T follicular helper cell (primary cell): ENCODE measurements at places on chromosomes 7 and 10.

GRCh38 chr10:126187399-126187798 lies 200.9 kb downstream of the ADAM12 start:
- no peak for DNase-seq

DNA sequence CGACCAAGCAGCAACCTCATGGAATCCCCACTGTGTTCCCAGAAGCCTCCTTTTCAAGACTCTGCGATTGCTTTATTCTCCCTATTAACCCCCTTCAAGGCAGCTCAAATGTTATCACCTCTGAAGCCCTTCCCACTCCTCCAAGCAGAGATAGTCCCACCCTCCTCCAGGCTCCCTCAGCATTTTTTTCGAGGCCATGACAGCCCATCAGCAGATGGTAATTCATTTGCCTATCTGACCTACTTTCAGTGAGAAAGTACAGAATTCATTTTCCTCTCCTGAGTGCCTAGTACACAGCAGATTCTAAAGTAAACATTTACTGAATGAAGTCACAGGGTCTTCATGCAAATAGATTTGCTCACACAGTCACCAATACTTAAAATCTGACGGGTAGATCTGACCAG lies 47.8 kb downstream of the HERPUD2 start:
- DNase-seq: no peak

- DNase-seq: no peak
Measured at GRCh38 chr10:110539091-110539490, 28.4 kb upstream of the SMC3 start.

GRCh38 chr7:129832701-129833227 lies 120.0 kb downstream of the UBE2H start:
- DNase-seq: no peak

DNA sequence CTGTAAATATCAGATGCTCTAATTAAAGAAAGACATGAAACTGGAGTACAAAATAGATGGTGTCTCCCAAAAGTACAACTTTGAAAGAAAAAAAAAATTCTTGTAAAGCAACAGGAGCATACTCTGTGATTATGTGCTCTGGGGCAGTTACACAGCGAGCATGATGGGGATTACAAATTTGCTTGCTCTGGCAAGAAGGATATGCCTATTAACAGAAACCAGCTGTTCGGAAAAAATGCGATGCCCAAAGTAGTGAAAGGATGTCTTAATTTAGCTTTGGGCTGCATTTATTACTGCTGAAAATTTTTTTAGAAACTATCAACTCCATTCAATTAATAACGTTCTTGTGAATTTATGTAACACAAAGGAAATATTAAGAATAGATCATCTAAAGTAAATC lies 256.9 kb upstream of the TPK1 start:
- no peak for DNase-seq

DNA sequence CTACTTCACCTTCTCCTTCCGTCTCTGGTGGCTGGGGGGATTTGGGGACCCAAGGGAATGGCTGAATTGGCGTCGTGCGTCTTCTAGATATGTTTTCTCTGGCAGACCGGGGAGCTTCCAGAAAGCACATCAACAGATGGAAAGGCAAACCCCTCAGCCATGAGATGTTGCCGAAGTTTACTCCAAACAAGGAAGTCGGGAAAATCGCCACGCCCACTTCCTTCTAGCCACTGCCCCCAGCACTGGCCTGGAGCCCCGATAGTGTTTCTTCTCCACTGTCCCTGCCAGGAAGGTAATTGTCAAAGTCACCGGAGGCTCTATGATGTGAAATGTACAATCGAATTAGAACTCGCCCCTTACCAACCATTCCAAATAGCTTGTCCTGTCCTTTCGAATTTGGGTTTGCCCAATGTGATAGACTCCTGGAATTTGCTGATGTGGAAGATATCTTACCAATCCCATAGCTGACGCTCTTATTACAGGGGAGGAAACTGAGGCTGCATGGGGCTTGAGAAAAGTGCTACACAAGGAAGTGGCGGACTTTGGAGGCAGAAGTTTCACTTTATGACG lies 191.0 kb downstream of the LSM5 start:
- no peak for DNase-seq

DNA sequence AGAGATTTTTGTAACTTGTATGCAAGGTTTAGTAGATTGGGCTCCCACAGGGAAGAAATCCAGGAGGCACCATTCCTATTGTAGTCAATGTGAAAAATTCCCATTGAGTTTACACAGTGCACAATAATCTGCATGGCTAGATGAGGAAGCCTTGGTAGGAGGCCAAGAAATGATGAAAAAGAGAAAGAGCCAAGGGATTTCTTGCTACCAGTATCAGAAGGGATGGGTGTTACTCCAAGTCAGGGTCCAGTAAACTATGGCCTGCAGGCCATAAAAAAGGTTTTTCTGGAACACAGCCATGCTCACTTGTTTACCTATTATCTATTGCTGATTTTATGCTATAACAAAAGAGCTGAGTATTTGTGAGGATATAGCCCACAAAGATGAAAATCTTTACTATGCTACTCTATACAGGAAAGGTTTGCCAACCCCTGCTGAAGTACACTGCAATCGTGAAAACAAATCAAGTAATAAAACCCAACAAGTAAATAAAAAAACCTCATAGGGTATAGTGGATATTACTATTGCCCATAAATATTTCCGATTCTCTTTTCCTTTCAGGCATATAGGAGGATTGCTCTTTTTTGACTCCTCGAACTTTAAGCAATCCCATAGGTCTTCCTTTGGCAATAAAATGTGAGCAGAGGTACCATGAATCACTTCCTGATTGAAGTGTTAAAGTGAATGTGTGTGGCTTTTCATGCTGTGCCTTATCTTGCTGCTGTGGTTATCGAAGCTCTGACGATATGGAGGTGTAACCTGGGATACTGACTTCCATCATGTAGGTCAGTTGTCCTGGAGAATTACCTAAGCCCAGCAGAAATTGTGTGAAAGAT lies 256.3 kb upstream of the MAGI2 start:
- DNase-seq: no peak

DNA sequence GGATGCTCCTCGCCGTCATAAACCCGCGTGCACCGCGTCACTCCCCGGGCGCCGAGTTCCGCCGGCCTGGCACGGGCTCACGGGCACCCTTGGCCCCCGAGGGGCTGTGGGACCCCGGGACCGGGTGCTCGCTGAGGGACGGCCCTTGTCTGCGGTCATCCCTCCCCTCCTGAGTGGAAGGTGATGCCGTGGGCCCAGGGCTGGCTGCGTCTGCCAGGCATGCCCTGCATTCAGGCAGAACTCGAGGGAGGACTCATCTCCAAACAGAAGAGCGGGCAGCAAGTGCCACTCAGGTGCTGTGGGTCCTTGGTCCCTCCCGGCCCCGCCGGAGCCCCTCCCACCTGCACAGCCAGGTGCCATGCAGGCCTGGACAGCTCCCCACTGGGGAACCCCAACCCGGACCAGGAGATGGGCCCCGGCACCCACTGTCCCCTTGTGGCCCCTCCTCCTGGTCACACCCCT lies 61.3 kb downstream of the UNCX start:
- no peak for DNase-seq

GRCh38 chr10:113132591-113133121 lies 182.6 kb downstream of the TCF7L2 start:
- no peak for DNase-seq

- no peak for DNase-seq
Measured at GRCh38 chr10:22693371-22693784, 21.0 kb downstream of the PIP4K2A start.

DNA sequence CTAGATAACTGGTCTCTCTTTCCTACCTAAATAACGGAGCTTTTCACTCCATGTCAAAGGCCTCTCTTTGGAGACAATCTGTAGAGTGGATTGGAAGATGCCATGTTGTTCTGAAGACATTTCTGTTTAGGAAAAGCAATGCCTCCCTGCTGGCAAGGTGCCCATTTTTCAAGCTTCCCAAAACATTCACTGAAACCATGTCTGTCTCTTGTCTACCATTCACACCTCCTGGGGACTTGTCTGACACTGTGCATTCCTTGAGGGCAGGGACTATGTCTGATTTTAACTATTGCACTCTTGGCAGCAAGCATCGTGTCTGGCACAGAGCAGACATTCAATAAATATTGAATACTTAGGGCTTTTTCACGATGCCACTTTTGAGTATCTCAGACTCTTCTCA lies 528.9 kb upstream of the NRP1 start:
- no peak for DNase-seq

DNA sequence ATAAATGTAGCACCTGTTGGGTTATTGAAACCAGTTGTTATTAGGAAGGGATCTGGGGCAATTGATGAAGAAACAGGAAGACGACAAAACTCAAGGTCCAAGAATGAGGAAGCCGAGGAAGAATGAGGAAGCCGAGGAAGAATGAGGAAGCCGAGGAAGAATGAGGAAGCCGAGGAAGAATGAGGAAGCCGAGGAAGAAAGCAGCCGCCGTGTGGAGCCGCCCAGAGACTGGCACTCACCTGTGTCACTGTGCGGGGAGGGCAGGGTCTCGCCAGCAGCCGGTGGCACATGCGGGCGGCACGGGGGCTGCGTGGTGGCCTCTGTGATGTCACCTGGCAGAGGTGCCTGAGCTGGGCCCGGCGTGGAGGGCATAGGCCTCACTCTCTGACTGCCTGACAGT lies 71.1 kb upstream of the CFAP46 start:
- DNase-seq: no peak

DNA sequence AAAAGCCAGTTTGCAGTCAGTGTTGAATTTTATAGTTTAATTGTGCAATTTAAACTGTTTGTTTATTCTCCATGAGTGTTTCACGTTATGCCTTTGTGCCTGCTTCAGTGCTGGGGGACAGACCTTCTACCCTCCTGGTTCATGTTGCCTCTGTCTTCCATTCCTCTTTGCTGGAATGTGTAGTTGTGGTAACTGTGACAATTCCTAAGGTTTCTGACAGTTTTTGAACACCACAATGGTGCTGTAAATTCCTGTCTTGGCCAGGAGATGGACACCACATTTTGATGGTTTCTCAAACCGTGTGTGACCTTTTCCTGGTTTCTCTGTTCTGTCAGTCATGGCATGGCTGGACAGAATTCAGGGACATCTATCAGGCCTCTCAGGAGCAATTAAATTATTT lies 201.7 kb downstream of the BICC1 start:
- no peak for DNase-seq

DNA sequence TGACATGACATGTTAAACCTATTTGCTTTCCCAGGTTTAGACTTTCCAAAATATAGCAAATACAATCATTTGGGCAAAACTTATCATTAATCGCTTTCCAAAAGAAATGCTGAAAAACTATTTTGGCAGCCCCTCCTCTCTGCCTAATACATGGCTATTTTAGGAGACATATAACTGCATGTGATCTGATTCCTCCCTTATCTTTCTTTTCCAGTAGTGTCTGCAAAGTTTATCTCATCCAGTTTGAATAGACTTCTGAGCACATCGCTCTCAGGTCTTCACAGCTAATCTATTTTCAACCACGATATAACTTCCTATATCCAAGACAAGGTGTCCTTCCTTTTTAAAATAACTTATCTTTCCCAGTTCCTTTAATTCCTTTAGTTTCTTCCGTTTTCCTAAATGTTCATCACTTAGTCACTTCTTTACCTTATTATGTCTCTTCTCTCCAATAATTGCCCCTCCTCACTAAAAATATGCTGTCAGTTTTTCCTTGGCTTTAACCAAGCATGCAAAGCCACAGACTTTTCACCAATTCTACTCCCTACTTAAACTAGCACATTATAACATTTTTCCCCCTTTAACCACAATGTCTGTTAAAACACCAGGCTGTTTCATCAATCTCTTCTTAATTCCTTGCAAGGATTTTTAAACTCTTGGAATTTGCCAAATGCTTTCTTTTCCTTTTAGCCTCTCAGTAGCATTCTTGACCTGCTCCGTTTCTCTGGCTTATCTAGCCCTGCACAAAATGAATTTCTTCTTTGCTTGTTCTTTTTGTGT lies 24.4 kb downstream of the GNG11 start:
- DNase-seq: no peak

DNA sequence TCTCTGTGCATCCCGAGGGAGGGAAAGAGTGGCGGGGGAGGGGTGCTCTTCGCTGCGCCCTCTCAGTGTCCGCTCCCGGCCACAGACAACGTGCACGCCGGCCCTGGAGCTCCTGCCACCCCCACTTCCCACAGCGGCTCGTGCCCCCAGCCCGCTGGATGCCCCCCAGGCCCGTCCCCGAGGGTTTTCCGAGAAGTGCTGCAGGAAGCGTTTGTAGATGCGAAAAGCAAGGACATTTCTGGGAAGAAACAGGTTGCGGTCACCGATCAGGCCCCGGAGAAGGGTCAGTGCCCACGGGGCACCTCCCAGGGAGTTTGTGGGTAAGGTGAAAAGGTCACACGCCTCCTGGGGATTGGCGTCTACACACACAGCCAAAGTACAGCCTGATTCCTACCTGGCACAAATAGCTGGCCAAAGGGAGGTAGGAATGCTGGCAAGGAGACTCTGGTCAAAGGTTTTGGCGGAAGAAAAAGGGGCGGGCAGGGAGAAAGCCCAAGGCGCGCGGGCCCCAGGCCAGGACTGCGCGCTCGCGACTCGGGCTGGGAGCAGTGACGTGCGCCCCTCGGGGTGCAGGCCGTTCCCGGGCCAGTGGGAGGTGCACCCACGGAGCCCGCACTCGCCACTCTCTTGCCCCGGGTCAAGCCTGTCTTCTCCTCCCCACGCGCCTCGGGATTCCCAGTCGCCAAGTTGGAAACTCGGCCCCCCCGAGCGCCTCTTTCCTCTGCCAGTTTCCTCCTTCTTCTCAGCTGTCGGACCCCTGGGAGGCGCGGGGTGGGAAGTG lies 1.5 kb upstream of the NRP1 start:
- DNase-seq: no peak

DNA sequence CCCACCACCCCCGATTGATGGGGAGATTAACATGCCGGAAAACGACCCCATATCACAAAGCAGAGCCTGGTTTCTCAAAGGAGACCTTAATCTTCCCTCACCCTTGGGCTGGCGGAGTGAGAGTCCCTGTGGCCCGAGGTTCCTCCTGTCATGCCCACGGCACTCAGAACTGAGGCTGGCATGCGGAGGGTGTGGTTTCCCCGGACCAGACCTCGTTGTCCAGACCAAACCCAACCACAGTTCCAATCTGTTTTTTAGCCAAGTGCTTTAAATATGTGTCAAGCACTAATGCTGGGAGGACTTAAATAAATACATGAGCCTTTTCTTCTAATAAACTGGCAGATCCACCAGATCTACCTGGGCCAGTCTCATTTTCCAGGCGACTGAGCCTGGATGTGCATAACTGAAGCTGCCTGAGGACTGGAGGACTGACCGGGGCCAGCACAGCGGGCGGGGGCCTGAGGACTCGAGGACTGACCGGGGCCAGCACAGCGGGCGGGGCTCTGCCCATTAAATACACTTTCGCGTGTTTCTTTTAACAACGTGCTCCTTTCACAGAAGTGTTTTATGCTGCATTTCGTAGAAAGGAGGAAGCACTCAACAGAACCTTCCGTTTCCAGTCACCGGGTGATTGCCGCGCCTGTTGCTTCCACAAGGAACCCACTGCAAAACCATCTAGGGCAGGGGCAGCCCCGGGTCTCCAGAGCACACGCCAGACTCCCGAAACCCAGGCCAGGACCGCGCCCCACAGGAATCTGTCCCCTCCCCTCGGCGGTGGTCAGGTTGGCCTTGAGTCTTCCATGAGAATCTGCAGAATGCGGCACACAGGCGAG lies 334.6 kb downstream of the PTPRN2 start:
- no peak for DNase-seq

DNA sequence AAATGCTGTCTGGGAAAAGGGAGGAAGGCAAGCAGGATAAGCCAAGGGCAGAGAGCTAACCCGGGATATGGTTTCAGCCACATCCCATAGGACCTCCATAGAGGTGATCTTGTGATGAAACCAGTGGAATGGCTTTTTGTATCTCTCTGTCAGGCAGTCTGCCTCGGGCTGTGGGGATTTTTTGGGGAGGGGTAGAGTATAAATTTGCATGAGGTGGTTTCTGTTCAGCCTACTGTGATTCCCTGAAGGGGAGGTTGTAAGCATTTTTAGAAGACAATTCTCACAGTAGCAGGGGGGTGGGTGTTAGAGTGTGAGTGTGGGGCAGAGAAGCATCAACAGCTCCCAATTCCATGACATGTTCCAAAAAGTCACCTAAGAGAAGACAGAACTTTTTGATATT lies 11.8 kb downstream of the OR9A2 start:
- no peak for DNase-seq
